ENCODE measurements at places on chromosomes 1 and 21.
A peak's percentile ranks its signal among the peaks of the same experiment; 100 is the strongest.

DNA sequence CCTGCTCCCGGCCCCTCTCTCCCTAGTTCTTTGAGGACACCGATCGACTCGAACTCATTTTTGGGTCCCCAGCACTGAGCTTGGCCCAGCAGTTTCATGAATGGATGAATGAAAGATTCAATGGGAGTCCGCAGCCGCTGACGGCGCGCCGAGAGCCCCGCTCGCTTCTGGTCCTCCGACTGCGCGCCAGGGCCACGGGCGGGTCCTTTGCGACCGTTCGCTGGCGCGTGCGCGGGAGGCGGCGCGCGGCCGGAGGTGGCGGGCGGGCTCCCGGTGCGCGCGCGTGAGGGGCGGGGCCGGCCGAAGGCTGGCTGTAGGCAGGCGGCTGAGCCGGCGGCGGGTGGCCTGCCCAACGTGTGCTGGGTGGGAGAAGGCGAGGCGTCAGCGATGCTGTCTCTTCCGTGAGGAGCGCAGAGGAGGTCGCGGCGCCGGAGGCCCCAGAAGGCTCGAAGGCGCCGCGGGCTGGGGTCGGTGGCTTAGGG lies at the start of gene MAST2:
MAST2 (plus strand) TSS at position 314 of the 482 bp plus-strand sequence. CDS start 284 bp downstream, outside the sequence.
- DNase-seq = peak; percentile 90

- DNase-seq = no peak
Measured at GRCh38 chr1:105137543-105138457, 1388.1 kb downstream of the AMY1C start.

GRCh38 chr1:119808972-119809550 lies 2.2 kb downstream of the REG4 start:
- DNase-seq = peak; percentile 77

DNA sequence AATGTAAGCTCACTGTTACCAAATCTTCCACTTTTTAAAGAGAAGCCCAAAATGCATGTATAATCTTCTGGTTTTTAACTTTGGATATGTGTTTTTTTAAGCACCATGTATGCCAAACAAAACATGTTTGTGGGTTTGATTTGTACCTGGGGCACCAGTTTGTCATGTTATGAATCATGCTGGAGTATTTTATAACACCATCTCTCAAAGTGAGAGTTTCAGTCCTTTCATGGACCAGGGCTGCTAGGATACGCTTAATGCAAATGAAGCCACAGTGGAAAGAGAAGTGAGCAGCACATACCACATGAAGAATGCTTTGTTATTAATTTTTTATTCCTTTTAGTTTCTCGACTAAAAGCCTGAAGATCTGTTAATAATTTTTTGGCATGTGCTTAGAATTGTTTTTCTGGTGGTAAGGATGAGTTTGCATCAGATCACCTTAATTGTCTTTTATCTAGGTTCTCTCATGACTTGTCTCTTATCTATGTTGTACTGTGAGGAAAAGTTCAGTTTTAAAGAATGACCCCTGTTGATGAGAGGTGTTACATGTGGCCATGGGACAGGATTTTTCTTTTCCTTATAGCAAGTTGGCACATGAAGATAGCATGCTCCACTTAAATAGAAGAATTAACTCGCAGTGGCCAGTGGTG lies 2.0 kb upstream of the RABGAP1L start:
- no peak for DNase-seq

GRCh38 chr1:175163702-175164101 lies 28.9 kb downstream of the KIAA0040 start:
- DNase-seq = no peak

DNA sequence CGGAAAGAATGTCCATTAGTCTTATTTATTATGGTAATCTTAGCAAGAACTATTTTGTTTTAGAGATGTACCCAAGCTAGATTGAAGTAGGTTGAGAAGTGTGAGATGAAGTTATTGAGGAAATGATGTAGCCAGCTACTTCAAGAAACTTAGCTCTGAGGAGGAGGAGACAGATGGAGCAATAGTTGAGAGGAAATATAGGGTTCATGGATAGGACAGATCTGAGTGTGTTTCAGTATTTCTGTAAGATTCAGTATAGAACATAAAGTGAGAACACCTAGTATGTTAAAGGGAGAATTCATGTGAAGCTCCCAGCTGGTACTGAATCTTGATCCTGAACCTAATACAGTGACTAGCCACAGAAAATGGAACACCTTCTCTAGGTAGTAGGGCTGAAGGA lies 28.9 kb downstream of the TSNAX start:
- DNase-seq = no peak

GRCh38 chr1:19644681-19645410 lies 735 bp downstream of the NBL1 start:
- no peak for DNase-seq

- no peak for DNase-seq
Measured at GRCh38 chr1:179376223-179376622, 10.5 kb downstream of the AXDND1 start.

DNA sequence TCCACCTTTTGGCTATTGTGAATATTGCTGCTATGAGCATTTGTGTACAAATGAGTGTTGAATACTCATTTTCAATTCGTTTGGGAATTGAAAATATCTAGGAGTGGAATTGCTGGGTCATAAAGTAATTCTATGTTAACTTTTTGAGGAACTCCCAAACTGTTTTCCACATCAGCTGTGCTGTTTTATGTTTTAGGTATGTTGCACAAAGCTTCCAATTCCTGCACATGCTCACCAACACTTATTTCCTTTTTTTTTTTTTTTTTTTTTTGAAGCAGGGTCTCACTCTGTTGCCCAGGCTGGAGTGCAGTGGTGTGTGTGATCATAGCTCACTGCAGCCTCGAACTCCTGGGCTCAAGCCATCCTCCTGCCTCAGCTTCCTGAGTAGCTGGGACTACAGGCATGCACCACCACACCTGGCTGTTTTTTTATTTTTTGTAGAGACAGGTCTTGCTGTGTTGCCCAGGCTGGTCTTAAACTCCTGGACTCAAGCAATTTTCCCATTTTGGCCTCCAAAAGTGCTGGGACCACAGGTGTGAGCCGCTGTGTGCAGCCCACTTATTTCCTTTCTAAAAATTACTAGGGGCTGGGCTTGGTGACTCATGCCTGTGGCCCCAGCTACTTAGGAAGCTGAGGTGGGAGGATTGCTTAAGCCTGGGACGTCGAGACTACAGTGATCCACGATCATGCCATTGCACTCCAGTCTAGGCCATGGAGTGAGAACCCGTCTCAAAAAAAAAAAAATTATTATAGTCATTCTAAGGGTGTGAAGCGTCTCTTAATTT lies 33.4 kb downstream of the TMCC2 start:
- DNase-seq = no peak

DNA sequence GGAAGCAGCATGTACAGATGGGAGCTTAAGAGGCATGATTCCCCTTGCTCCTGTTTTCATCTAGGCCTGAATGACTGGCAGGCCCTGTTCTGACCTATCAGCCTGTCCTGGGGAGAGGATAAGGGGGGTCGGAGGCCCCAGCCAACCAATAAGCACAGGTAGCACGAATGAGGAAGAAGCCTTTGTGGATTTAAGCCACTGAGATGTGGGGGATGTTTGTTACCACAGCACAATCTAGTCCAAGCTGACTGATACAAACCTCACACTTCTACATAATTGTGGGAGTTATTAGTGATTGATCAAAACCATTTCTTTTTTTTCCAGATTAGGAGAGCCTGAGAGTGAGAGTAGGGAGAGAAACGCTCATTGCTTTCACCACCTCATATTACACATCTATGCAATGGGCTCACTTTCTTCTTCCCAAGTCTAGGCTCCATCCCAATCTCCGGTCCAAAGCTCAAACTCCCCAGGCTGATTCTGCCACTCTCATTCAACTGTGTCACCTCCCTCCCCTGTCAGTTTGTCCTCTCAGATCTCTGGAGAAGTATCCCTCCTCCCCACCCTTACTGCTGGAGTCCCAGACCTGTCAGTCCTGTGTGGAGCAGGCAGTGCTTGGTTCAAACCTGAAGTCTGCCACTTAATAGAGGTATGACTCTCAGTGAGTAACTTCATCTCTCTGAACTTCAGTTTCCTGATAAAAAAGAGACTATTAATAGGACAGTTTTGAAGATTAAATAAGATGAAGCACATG lies 220.5 kb downstream of the PTPRU start:
- DNase-seq = no peak

GRCh38 chr1:12490532-12491142 lies 127.4 kb downstream of the DHRS3 start:
- no peak for DNase-seq

DNA sequence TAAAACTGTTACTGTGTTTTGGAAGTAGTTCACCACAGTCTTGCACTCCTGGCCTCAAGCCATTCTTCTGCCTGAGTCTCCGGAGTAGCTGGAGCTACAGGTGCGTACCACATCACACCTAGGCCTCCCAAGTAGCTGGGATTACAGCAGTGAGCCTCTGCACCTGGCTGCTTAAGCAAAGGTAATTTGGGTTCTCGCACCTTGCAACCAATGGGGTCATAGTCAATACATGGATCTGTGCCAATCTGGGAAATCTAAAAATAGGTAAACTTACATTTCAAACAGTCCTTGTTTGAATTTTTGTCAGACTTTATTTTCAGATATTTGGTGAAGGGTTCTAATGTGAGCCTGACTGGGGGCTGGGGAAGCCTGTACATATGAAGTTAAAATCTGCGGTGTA lies 466.5 kb downstream of the PCP4 start:
- DNase-seq = no peak

GRCh38 chr1:148389027-148389339 lies 94.1 kb downstream of the PPIAL4G start:
- DNase-seq = no peak

DNA sequence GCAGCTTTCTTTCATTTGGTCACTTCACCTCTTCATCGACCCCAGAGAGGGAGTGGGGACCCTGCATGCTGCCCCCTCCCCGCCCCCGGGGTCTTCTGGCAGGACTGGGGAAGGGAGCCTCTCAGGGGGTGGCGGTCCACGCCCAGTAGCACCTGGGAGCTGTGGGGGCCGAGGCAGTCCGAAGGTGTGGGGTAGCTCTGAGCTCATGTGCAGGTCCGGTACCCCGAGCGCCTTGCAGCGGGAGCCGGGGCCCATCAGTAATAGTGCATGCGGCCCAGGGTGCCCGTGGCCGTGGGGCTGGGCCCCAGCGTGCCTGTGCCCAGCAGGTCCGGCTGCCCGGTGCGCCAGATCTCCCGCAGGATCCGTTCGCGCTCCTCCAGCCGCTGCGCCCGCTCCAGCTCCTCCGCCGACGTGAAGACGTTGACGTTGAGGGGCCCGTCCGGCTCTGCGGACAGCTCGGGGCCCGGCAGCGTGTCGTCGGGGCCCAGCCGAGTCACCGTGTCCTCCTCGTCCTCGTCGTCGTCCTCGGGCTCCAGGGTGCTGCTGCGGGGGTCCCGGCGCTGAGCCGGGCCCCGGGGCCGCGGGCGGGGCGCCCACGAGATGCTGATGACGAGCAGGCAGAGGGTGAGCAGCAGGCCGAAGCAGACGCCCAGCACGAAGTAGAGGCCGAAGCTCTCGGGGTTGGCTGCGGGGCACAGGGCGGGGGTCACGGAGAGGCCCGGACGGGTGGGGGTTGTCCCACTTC lies 1.2 kb downstream of the EVA1B start:
- no peak for DNase-seq

DNA sequence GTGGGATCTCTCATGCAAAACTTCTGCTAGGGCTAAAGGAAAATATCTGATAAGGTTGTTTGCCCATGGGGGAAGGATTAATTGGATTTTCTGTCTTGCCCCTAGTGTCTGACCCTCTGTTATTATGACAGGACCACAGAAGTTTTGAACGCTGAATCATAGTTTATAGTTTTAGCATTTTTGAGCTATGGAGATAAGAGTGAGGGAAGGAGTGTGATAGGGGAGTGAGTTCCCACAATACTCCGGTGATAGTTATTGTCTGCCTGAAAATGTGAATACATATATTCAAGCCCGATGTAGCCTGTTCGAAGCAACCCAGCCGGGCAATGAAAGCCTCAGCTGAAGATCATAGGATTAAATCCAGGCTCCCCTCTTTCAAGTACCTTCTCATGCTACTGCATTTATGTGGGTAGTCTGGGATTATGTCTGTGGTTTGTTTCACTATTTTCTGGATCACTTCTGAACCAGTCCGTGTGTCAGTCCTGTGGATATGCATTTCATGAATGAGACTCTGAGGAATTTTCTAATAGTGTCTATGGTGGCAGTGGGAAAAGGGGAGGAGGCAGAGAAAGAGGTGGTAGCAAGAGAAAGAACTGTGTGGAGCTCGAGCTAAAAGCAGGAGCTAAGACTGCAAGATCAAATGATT lies 258.7 kb downstream of the DISC1 start:
- DNase-seq = no peak

DNA sequence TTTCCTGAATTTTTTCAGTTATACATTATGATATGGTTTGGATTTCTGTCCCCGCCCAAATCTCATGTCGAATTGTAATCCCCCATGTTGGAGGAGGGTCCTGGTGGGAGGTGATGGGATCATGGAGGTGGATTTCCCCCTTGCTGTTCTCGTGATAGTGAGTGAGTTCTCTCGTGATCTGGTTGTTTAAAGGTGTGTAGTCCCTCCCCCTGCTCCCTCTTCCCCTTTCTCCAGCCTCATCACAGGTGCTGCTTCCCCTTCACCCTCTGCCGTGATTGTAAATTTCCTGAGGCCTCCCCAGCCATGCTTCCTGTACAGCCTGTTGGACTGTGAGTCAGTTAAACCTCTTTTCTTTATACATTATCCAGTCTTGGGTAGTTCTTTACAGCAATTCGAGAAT lies 93.2 kb upstream of the HNRNPU start:
- DNase-seq = no peak

DNA sequence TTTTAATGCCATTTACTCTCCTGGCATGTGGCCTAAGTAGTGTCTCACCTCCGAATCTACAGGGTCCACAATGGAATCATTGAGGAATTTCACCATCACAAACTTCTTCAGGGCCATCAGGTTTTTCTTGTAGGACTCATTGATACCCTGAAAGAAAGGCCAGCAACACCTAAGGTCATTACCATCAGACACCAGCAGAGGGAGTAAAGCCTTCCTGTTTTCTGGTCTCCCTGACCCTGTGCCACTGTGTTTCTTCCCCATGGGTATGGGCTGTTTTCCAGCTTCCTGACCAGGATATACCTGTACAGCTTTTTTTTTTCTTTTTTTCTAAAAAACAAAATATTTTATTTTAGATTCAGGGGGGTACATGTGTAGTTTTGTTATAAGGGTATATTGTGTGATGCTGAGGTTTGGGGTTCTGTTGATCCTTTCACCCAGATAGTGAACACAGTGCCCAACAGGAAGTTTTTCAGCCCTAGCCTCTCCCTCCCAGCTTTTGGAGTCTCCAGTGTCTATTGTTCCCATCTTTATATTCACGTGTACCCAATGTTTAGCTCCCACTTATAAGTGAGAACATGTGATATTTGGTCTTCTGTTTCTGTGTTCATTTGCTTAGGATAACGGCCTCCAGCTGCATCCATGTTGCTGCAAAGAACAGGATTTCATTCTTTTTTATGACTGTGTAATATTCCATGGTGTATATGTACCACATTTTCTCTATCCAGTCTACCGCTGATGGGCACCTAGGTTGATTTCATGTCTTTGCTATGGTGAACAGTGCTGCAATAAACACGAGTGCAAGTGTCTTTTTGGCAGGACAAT lies 18.3 kb downstream of the PPT1 start:
- no peak for DNase-seq

DNA sequence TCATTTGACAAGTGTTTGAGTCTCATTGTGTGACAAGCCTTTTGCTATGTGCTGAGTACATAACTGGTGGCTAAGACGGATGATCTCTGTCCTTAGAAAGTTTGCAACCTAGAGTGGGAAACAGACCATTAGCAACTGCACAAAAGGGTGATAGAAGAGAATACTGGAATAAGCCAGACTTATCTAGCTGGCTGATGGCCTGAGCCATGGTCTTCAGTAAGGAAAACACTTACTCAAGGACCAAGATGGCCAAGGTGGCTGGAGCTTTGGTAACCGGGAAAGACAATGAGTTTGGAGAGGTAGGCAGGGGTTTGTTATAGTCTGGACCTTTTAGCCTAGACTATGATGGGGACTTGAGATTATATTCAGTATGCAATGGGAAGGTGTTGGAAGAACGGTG lies 1.6 kb upstream of the TAF12 start:
- no peak for DNase-seq
